Adrenal gland (tissue), 19 donors: ENCODE measurements at places on chromosomes 7 and 10. TPM values are rescaled to one million over a fixed set of nuclear protein-coding genes. Genes with fewer than 3 reads are reported as not detected.

The CLCN1 gene
- total RNA-seq: under 0.01 TPM

The GBX1 gene
- total RNA-seq: not detected

The CTNNA3 gene
- not detected for total RNA-seq

DNA sequence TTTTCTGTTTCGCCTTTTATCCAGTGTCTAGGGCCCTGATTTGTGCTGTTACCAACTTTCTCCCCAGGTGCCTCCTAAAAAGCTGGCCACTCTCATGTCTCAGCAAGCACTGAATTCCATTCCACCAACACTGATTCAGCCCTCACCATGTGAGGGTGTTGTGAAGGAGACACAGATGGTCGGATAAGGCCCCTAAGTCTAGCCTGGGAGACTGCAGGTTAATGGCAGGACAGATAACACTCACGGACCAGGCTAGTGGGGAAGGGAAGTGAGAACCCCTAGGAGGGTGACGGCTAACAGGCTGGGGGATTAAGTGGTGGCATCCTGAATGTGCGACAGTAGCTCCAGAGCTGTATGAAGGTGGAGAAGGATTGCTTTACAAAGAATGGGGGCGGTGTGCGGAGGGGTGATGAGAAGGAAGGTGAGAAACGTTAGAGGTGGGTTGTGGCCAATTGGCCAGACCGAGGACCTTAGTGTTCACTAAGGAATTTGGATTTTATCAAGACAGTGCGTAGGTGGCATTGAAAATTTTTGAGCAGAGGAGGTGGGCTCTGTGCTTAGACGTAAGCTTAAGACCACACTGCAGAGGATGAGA is 3.8 kb upstream of the DUSP5 start:
- no peak for DNase-seq

- peak; percentile 92 for DNase-seq
Measured at GRCh38 chr7:100803398-100804161, 23.7 kb downstream of the EPHB4 start.

DNA sequence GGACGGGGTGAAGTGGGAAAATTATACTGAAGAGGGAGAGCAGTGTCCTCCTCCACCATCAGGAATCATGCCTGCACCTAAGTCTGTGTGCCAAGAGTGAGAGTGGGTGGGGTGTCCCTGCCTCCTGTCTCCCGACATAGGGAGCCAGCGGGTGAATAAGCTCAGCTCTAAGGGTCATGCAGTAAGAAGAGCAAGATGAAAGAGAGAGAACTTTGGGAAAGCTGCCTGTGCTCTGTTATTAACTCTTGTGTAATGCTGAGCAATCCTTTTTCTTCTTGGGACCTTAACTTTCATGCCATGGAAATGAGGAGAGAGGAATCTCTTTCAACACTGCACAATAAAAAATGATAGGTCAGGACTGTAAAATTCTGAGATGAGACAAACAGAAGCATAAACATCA is 7.9 kb upstream of the TCAF1 start:
- DNase-seq: no peak
